Mammary epithelial cell (primary cell): ENCODE measurements at places on chromosomes 2 and 18.

- DNase-seq, result no peak
Observed at GRCh38 chr18:8744038-8744437, 38.7 kb downstream of the MTCL1 start.

DNA sequence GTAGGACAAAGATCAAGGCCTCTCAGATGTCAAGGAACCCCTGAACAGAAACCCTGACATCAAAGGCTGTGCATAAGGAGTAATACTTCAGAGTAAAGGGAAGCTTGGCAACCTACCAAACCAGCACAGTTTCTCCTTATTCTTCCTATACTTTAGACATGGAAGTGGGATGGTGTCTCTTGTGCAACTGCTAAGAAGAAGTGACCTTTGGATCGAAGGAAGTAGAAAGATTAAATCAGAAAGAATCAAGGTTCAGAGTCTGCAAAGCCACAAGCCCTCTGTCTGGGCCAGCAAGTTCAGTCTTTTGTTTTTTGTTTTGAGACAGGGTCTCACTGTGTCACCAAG is 66.2 kb upstream of the SLC39A10 start:
- DNase-seq, result no peak

GRCh38 chr2:184598002-184598315 is 370 bp upstream of the ZNF804A start:
- DNase-seq, result no peak

- no peak for DNase-seq
Observed at GRCh38 chr2:217006217-217006616, 146.4 kb upstream of the TNP1 start.

DNA sequence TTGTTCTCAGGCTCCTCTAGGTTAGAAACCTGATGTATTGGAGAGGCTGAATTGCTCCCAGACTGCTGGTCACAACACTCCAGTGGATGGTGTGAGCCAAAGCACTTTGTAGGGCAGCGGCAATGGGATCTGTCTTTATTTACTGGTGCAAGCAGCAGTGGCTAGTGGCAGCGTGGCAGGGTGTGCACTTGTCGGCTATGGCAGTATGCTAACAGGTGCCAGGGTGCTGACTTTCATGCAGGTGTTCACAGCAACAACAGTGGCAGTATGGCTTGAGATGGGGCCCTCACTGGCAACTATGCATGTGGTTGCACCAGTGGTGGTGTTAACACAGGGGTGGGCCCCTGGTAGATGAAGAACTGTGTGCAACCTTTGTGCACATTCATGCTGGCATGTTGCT is 347.8 kb downstream of the DSC3 start:
- no peak for DNase-seq

GRCh38 chr2:3447789-3448317 is 68.4 kb downstream of the TRAPPC12 start:
- DNase-seq, result no peak

DNA sequence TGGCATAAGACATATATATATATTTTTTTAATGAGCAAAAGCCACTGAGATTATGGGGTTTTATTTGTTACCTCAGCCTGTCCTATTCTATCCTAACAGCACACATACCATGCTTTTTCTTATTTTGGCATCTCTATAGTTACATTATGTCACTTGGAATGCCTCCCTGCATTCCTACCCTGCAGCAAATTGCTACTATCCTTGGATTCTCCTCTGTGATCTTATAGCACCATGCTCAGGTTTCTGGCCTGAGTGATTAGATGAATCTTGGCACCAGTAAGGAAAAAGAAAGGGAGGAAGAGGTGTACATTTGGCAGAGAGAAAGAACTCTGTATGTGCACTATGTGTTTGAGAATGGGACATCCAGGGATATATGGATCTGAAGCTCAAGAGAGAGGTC is 86.3 kb upstream of the PELI1 start:
- no peak for DNase-seq

GRCh38 chr2:64015898-64016297 is 3.3 kb downstream of the VPS54 start:
- no peak for DNase-seq

- DNase-seq, result peak; percentile 9
Observed at GRCh38 chr18:32623563-32623962, 149.3 kb downstream of the KLHL14 start.
